T-helper 9 cell (primary cell): ENCODE measurements at places on chromosomes 7 and 10.
A peak's percentile ranks its signal among the peaks of the same experiment; 100 is the strongest.

DNA sequence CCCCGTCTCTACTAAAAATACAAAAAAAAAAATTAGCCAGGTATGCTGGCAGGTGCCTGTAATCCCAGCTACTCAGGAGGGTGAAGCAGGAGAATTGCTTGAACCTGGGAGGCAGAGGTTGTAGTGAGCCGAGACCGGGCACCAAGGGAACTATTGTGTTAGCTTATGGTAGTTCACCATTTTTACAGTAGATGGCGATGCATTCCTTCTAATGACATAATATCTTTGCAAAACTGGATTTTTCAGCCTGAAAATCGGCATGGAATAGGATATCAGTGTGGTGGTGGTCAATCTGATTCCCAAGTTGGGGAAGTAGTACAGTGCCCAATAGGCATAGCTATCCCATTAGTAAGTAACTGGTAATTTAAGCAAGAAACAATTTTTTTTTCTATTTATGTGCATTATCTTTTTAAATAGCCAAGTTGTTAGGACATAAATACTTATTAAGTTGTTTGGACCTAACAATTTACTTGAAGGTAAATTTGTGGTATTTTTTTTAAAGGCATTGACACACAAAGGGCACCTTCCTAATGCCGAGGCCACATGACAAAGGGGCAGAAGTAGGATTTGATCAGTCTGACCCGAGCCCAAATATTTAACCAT is 17.6 kb upstream of the IMPDH1 start:
- DNase-seq = no peak

DNA sequence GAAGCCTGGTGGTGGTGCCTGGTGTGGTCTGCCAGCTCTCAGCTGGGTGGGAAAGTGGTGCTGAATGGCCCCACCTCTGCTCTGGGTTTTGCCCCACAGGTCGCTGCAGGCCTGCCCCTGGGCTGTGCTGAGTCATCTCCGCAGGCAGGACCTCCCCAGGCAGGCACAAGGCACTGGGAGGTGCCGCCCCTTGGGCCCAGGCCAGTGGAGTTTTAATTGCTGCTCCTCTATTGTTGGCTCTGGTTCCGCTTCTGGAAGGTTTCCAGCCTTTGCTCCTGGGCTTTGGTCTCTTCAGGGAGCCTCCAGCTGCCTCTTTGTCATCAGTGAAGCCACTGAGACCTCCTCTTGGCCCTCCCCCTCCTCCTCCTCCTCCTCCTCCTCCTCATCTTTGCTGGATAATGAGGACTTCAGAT is 180.3 kb upstream of the GRB10 start:
- no peak for DNase-seq

- peak; percentile 53 for DNase-seq
Observed at GRCh38 chr7:38463277-38464225, 167.6 kb downstream of the AMPH start.

- DNase-seq = no peak
Observed at GRCh38 chr10:127524229-127524628, 24.9 kb upstream of the NPS start.

DNA sequence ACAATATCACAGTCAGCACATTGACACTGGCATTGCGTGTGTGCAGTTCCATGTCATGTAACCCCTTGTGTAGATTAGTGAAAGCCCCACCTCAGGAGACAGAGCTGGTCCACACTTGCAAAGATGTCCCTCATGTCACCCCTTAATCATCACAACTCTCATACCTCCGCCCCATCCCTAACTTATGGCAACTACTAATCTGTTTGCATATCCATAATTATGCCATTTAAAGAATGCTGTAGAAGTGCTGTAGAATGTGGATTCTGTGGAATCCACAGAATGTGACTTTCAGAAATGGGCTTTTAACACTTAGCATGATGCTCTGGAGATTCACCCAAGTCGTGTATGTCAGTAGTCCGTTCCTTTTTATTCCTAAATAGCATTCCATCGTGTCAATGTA is 102.8 kb upstream of the VSTM2A start:
- no peak for DNase-seq

DNA sequence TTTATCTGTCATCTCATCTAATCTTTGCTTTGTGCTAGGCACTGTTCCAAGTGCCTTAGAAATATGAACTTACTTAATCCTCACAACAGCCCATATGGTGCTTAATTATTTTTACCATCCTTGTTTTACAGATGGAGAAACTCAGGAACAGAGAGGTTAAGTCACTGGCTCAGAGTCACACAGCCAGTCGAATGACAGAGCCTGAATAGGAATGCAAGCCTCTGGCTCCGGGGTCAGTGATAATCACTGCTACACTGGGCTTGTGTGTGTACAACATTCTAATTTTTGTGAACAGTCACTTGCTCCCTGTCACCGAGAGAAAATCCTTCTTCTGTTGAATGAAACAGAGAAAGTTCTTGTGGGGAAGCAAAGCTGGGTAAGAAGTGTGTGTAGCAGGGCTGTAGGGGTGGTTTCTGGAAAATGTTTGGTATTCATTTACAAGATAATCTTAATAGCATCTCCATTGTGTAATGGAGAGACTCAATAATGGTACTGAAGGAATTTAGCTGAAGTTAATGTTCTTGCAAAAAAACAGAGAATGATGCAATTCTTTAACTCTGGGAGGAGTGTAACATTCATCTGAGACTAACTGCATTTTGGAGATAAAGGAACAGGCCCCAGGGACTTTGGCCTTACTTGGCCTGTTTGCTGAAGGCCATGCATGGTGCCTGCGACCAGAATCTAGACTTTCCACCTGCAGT is 290.6 kb downstream of the FRMD4A start:
- no peak for DNase-seq

DNA sequence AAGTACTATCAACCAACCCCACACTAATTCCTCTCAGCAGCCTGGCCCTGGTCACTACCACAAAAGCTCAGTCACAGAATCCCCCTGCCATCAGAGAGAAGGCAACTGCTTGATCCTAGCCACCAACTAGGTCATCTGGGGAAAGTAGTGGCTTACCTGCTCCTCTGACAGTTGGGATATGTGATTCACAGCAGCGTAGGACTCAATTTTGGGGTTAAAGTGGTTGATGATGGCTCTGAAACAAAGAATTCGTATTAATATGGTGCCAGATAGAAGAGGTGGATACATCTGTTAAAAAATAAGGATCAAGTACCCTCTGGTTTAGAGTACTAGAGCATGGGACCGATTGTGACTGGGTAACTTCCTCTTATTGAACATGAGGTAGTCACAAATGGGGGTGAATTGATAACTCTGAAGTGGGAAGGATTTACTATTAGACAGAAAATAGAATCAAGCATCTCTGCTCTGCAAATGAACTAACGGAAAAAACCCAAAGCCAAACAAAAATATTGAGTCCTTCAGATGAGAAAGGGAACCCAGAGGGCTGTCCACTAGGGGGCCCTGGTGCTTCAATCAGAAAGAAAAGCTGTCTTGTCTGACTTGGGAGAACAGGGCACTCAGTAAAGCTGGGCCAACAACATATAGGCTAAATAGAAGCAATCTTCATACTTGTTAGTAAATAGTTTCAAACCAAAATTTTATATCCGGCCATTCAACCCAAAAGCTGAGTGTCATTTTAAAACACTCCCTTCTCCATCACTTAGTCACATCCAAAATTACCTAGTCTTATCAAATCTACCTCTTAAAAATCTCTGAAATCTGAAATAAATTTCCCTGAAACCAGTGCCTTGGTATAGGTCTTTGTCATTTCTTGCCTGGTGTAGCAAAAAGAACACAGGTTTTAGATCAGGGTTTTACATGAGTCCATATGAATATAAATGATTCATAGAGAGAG is 45.9 kb upstream of the KCNIP2 start:
- peak; percentile 52 for DNase-seq

DNA sequence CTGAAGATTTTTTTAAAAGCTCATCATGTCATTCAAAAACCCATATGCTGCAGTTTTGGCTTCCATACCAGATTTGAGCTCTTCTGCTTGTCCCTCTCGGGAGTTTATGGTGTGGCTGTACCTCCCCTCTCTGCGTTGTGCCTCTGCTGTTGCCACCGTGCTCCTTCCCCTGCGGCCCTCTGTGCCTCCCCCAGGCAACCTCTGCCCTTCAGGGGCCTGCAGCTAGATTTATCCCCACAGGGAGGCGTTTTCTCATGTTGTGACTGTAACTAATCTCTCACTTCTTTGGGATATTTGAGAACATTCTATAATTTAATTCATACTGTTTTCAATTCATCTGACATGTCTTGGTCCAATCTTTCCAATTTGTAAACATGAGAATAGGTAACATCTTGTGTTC is 52.7 kb downstream of the TASOR2 start:
- no peak for DNase-seq

GRCh38 chr7:144903201-144903600 is 67.3 kb upstream of the TPK1 start:
- DNase-seq = no peak

DNA sequence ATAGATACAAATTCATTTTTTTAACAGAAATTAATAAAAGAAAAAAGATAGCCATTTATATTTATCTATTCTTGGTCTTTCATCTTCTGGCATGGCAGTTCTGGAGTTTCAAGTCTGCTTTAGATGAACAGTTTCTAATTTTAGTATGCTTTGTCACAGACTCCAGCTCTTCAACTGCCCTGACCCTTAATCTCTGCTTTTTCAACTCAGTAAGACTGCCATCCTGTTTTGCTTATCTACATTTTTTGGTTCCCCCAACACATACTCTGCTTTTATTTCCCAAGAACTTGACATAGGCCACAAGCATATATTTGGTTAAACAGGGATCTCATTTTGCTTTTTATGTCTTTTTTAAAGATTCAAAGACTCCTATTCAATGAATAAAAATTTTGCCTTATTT is 309.3 kb upstream of the KCND2 start:
- DNase-seq = no peak

- no peak for DNase-seq
Observed at GRCh38 chr7:50292165-50292757, 12.3 kb upstream of the IKZF1 start.

DNA sequence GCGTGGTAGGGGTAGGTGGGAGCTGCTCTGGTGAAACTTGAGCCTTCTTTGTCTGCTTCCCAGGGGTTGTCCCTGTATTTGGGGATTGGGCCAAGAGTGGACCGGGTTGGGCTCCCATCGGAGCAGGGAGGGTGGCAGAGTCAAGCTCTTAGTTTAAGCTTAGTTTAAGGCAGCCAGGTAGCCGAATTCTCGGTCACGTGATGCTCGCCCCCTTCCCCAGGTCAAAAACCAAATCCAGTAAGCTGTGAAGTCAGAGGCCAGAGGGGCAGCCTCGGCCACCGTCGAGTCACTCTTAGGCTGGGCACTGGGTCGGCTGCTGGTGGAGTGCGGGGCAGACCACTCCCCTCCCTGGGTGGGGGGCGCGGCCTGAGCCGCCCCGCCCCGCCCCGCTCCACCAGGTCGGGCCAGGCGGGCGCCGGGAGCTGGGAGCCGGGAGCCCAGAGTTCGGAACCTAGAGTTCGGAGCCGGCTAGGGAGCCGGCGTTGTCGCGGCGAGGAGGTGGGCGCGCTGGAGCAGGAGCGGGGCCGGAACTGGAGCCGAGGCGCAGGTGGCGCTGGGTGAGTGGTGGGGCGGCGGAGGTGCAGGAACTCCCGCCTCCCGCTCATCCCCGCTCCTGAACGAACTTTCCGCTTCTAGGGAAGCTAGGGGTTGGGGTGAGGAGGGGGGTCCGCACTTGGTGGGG is 2.8 kb upstream of the LZTS2 start:
- peak; percentile 29 for DNase-seq

- no peak for DNase-seq
Observed at GRCh38 chr7:157537056-157537455, 200.3 kb downstream of the DNAJB6 start.

- no peak for DNase-seq
Observed at GRCh38 chr7:16558761-16559302, 32.2 kb downstream of the LRRC72 start.

DNA sequence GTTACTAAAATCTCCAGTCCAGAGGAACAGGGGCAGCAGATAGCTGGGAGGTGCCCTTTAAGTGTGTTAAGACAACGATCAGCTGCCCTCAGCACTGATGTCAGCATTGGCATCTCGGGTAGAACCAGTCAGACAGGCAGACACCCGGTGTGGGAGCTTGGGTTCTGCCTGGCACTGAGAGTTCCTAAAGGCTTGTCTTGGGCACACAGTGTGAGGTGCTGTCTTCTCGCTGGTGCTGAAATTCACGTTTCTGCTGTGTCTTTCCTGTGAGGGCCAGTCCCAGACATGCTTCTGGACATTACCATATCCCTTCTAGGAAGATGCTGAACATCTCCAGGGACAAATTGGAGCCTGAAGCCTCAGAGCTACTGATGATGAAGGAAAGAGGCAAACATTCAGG is 156.2 kb downstream of the DNAJB6 start:
- no peak for DNase-seq
